ENCODE measurements at places on chromosomes 11 and 22.

DNA sequence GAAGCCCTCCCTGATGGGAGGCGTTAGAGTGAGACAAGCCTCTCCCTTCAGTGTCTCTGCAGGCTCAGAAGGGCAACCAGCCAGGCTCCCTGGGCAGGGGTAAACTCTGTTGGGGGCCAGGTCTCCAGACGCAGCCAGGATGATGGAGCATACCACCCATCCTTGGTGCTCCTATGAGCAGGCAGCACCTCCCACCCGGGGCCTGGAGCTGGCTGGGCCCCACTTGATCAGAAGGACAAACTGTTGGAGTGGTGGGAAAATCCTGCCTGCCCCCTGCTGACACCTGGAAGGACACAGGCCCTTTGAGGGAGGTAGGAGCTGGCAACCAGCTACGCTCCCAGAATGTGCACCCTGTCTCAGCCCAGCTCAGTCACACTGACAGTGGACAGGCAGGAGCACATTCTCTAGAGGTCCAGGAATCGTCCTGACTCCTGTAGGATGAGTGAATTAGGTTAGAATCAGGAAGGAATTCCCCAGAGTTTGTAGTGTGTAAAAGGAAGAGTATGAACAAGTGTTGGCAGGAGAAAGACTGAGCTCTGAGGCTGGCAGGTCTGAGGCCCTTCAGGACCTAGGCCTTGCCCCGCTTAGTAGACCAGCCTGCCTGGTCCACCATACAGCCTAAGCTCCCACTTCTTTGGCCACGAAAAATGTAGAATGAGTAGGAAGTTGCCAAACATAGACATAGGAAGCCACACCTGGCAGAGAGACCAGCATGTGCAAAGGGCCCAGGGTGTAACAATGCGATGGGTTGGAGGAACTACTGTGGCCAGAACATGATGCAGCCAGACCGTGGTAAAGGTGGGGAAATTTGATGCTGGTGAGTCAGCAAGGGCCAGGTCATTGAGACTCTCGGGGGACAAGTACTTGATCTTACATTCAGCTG, 19.1 kb downstream of the ARHGEF17 start:
- no peak for DNase-seq

- DNase-seq = no peak
Measured at GRCh38 chr11:71425409-71425808, 22.8 kb downstream of the DHCR7 start.

GRCh38 chr22:32708830-32709229, 92.7 kb upstream of the TIMP3 start:
- no peak for DNase-seq

DNA sequence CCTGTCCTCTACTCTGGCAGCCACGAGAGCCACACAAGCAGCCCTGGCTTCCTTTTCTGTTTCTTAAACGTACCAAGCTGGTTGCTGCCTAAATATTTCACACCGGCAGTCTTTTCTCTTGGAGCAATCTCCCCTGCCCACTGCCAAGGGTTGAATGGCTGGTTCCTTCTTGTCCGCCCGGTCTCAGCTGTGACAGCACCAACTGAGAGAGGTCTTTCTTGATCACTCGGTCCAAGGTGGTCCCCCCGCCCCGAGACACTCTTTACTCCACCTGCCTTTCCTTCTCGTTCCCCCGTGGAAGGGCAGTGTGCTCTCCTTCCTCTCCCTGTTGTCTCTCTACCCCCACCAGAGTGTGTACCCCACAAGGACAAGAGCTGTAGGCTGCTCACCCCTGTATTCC, 33.7 kb upstream of the IGSF9B start:
- DNase-seq = no peak

DNA sequence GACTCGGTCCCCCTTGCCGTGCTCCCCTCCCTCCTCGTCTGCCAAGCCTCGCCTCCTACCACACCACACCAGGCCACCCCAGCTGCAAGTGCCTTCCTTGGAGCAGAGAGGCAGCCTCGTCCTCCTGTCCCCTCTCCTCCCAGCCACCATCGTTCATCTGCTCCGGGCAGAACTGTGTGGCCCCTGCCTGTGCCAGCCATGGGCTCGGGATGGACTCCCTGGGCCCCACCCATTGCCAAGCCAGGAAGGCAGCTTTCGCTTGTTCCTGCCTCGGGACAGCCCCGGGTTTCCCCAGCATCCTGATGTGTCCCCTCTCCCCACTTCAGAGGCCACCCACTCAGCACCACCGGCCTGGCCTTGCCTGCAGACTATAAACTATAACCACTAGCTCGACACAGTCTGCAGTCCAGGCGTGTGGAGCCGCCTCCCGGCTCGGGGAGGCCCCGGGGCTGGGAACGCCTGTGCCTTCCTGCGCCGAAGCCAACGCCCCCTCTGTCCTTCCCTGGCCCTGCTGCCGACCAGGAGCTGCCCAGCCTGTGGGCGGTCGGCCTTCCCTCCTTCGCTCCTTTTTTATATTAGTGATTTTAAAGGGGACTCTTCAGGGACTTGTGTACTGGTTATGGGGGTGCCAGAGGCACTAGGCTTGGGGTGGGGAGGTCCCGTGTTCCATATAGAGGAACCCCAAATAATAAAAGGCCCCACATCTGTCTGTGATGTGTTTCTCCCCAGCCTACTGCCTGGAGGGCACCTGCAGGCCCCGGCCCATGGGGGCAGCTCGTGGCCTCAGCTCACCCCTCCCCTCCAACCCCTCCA, 29.8 kb downstream of the CAPN1 start:
- no peak for DNase-seq

GRCh38 chr11:129815596-129816461, at the start of gene TMEM45B:
Gene TMEM45B (plus strand): TSS chr11:129815848. CDS start chr11:129852483, 36,635 bp downstream.
- no peak for DNase-seq

- DNase-seq = peak; percentile 22
Measured at GRCh38 chr11:117876341-117877119, at the start of gene FXYD6. Gene FXYD6 (minus strand): TSS chr11:117876658. CDS start chr11:117842776, 33,882 bp downstream.

- DNase-seq = no peak
Measured at GRCh38 chr11:76574406-76574805, 96.1 kb downstream of the LRRC32 start.

GRCh38 chr11:4637662-4638047, 378 bp downstream of the OR51D1 start:
- DNase-seq = no peak

DNA sequence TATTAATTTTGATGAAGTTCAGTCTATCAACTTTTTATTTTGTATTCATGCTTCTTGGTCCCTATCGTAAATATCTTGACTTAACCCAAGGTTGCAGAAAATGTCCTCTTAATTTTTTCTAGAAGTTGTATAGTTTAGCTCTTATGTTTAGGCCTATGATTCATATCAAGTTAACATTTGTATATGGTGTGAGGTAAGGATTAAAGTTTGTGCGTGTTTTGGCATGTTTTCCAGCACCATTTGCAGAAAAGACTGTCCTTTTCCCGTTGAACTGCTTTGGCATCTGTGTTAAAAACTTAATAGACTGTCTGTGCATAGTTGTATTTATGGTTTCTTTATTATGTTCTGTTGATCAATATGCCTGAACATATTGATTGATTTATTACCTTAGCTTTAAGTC, 42.3 kb downstream of the ARHGEF12 start:
- no peak for DNase-seq

DNA sequence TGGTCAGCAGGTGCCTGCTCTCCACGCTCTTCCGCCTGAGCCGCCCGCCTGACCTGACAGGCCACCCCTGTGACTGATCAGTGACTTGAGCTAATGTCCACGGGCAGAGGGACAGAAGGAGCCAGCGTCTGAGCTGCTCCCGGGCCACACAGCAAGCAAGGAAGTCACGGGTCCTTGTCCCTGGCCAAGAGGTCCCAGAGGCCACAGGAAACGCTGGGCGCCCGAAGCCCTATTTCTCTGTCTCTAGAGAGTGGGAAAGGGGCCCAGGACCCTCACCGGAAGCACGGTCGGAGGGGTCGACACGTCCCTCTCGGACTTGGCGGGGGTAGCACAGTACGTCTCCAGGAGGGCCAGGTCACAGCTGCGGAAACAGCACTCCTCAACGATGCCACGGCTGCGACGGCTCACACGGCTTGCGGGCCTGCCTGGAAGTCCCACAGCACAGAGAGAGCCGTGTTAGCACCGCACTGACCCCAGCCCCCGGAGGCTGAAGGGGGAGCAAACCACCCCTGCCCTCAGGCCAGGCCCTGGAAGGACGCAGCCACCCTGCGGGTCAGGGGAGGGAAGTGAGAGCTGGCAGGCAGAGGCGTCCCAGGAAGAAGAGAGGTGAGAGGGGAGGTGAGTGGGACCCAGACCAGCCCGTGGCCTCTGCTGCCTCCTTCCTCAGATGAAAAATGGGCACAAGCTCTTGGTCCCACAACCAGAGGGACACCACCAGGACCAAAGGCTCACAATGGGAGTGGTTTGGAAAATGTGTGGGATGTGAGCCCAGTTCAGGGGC, 5.8 kb downstream of the IGF2 start:
- no peak for DNase-seq

DNA sequence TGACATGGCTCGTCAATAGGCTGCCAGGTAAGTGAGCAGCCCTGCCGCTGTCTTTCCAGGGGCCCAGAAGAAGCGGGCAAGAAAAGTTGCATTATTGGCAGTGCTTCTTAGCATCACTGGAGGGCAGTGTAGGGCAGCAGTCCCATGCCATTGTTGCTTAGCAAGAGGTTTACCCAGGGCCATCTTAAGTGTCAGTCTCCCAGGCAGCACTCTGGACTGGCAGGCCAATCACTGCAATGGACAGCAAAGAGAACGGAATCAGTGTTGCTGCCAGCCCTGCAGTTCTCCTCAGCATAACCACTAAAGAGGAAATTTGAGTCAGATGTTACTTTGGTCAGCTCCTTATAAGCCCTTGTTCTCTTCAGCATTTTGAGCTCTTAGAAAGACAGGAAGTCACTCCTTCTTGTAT, 13.4 kb upstream of the GRK2 start:
- no peak for DNase-seq

GRCh38 chr11:128643661-128644317, 50.1 kb upstream of the FLI1 start:
- DNase-seq = no peak

GRCh38 chr11:45322111-45322705, 36.1 kb upstream of the SYT13 start:
- DNase-seq = no peak

DNA sequence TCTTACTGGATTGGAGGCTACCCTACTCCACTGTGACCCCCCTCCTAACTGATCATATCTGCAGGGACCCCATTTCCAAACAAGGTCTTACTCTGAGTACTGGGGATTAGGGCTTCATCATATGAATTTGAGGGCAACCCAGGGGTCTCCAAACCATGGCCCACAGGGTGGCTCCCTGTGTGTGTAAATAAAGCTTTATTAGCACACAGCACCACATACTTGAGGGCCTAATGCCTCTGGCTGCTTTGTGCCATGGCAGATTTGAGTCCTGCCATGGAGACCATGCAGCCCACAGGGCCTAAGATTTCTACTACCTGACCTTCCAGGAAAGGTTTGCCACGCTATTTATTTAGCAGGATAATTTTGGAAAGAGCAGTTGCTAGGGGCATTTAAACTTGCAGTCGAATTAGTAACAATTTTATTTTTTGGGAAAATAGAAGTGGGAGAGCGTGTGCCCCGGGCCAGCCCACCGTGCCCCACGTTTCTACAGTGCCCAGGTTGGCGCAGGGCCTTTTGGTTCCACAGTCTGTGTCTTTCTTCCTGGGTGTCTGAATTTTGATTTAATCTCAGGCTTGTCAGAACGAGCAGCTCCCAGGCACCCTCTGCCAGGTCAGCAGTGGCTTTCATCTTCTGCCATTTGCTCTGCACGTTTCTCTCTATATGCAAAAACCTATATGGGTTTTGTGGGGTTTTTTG, 92.3 kb downstream of the KCNQ1 start:
- DNase-seq = no peak

- DNase-seq = no peak
Measured at GRCh38 chr11:112156153-112156955, 7.5 kb downstream of the IL18 start.

All from C1 segment of cervical spinal cord (tissue), 14 donors.